NCI-H226 (cell line): ENCODE measurements at places on chromosomes 2 and 18.

- DNase-seq = no peak
These were observed 5.0 kb downstream of the SPIRE1 start for GRCh38 chr18:12652861-12653401.

DNA sequence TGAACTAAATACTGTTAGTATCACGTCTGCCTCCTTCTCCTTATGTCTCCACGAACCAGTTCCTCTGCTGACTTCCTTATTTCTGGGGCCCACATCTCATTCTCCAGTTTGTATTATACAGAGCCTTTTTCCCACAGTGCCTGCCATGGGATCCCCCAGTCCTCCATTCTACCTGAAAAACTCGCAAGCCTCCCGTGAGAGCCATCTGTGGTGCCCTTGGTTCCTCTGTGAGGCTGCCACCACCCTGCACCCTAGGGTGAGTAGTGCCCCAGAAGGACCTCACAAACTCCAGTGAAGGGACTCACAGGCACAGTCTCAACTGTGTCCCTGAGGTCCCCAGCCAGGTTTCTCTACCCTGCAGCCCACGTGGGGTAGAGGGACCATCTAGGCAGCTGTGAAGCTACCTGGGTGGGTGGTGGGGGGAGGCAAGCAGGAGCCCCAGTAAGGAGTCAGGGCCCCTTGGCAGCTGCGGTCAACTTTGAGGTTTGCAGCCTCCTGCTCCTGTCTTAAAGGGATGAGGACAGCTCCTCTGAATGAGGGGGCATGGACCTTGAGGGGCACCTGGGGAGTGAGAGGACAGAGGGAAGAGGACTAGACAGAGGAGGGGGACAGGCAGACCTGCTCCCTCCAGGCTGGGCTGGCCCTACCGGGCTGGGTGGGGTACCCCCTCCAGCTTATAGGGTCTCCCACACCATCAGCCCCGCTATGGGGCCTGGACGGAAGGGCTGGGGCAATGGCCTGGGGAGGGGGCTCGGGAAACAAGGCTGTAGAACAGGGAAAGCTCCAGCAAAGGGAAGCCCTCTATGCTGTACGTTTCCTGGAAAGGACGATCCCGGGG lies 1.0 kb downstream of the PSTPIP2 start:
- no peak for DNase-seq

GRCh38 chr2:153417077-153417476 lies 61.5 kb downstream of the RPRM start:
- no peak for DNase-seq

GRCh38 chr2:229407170-229407569 lies 136.1 kb upstream of the PID1 start:
- peak; percentile 88 for DNase-seq

DNA sequence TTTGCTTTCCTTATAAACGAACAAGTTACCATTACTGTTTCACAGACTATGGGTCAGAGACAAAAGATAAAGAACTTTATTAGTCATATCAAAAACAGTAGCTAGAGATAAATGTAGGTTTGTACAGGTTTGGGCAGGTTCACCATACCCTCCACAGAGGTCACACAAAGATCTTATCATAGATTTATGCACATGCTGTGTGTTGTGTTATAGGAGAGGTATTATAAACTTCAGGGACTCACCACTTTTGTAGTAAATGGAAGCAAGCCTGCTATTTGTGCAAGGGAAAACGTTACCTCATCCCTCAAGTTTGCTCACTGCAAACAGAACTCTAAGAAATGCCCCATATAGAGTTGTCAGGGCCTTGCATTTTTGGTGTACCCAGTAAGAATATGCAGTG lies 584.5 kb upstream of the LRRTM1 start:
- DNase-seq = no peak

DNA sequence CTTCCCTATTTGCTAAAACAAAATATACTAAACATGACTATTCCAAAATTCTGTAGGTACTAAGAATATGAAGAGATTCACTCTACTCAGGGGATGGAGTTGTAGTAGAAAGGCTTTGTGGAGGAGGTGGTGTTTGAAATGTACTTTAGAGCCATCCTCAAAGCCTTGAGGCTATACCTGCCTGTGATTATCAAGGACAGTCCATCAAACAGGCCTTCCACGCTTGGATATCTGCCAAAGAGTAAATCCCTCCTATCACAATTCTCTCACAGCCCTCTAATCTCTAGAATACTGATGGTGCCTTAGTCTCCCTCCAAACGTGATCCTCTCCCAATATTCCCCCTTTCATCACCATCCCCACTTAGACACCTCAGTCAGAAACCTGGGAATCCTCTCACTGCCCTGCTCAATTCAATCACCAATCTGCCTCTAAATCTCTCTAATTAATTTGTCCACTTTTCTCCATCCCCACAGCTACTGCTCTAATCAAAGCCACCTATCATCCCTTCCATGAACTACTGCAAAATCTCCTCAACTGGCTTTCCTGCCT lies 13.1 kb downstream of the SOS1 start:
- DNase-seq = peak; percentile 25

- no peak for DNase-seq
These were observed 482.0 kb downstream of the TSN start for GRCh38 chr2:122237450-122237849.

DNA sequence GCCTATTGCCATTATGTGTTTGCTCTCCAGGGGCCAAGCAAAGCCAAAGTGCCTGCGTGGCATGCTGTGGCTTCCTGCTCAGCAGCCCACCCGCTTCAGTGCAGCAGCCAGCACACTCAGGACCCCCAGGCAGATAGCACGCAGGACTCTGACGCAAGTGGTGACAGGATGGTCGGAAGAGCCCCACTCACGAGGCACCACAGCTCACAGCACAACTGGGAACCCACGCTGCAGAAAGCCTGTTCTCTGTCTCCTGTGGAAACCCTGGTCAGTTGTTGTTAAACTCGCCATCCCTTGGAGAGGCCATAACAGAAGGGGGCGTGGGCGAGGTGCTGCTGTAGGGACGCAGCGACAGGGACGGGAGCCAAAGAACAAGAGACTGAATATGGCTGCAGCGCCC lies 76.4 kb downstream of the HDAC4 start:
- no peak for DNase-seq

- no peak for DNase-seq
These were observed 453 bp downstream of the CABLES1 start for GRCh38 chr18:23135550-23136325.

DNA sequence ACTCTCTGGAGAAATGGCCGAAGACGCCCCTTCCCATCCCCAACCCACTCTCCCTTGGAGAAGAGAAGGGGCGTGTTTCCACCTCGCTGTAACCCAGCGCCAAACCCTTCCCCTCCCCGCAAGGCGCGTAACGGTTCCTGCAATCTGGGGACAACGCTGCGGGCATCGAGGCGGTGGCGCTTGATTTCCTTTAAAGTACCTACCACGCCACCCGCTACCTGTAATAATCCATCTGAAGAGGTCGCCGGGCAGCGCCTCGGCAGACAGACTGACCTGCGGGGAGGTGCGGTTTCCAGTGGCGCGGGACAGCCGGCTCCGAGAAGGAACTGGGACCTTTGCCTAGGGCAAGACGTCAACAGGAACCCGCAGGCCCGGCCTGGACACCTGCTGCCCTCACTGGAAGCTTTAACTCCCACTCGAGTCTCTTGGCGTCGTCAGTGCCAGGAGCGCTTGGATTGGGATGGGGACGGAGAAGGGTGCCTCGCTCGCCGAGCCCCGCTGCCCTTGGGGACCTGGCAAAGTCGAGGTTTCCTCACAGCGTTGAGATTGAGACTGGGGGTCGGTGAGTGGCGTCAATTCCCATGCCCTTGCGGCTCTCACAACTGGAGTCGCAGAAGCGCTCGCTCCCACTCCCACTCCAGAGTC lies at the start of gene CYP1B1:
CYP1B1 (minus strand) TSS at position 645 of the 645 bp plus-strand sequence. CDS start 763 bp downstream, outside the sequence.
- DNase-seq = no peak

GRCh38 chr2:202172439-202173211 lies 65.8 kb downstream of the SUMO1 start:
- no peak for DNase-seq

GRCh38 chr2:136005462-136006196 lies 20.2 kb upstream of the DARS1 start:
- no peak for DNase-seq

GRCh38 chr2:102927854-102928267 lies 166.0 kb downstream of the TMEM182 start:
- DNase-seq = no peak

- DNase-seq = no peak
These were observed 26.7 kb downstream of the AGPS start for GRCh38 chr2:177419274-177419673.

DNA sequence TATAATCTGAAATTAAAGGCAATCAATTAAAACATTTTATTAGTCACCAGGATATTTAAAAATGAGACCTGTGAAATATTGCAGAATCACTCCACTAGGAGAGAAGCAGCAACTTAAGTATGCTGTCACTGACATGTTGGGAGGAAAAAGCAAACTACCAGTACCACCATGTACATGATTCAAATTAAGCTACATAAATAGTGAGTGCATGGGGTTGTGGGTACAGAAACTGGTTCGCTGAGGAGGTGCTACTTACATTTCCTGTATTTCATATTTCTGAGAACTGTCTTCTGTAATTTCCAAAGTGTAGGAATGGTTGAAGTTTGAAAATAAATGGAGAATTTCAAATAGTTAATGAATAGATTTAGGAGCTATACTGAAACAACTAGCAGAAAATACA lies 7.9 kb upstream of the NR4A2 start:
- DNase-seq = no peak

- no peak for DNase-seq
These were observed 13.0 kb downstream of the GPR55 start for GRCh38 chr2:230912046-230912445.

- DNase-seq = no peak
These were observed 95.1 kb downstream of the ACOXL start for GRCh38 chr2:110827511-110827910.
